Fibroblast of lung (primary cell): ENCODE measurements at places on chromosomes 16 and 17. TPM values are rescaled to one million over a fixed set of nuclear protein-coding genes. Genes with fewer than 3 reads are reported as not detected.

The FOXC2 gene
- total RNA-seq: 0.26 and 0.50 TPM in 2 replicates

The MPP3 gene
- 4.4 and 6.9 TPM in 2 replicates for total RNA-seq

The CACNG1 gene
- not detected in 2 replicates for total RNA-seq

The SCNN1B gene
- total RNA-seq: not detected in 2 replicates

The FKBP10 gene
- total RNA-seq: 182 and 211 TPM in 2 replicates

The FAM171A2 gene
- total RNA-seq: 5.0 and 6.4 TPM in 2 replicates

The MRPL10 gene
- total RNA-seq: 26.5 and 31.0 TPM in 2 replicates

The NACA2 gene
- not detected in 2 replicates for total RNA-seq

The CHST5 gene
- under 0.01 TPM in 1 of 2 replicates, not detected in the other for total RNA-seq

The KRT39 gene
- total RNA-seq: 0.26 and 0.33 TPM in 2 replicates

The CNTNAP1 gene
- 20.5 and 40.1 TPM in 2 replicates for total RNA-seq

- no peak for DNase-seq
Observed at GRCh38 chr17:72759301-72759700, 333.2 kb downstream of the SLC39A11 start.

GRCh38 chr17:14304222-14304772 is 3.4 kb downstream of the HS3ST3B1 start:
- no peak for DNase-seq

- DNase-seq: no peak
Observed at GRCh38 chr16:2968368-2968737, 795 bp upstream of the PAQR4 start.

GRCh38 chr17:56441308-56441707 is 152.2 kb upstream of the NOG start:
- peak; percentile 17 for DNase-seq

- DNase-seq: peak; percentile 24
Observed at GRCh38 chr17:45248132-45248957, 13.5 kb downstream of the SPATA32 start.

DNA sequence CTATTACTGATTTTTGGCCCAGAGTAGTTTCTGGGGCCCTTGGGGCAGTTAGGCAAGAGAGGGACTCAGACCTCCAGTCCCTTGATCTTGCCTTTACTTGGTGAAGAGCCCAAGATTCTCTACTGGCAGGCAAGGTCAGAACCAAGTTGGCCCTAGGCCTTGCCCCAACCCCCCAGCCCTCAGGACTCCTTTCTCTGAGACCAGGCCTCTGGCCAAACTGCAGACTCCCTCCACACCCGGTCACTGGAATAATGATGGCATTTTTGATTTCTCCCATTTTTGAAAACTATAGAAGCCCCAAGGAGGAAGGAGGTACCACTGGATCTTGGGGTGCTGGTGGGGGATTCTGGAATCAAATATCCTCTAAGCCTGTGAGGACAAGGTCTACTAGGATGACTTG is 18.0 kb upstream of the HOXB9 start:
- DNase-seq: no peak

DNA sequence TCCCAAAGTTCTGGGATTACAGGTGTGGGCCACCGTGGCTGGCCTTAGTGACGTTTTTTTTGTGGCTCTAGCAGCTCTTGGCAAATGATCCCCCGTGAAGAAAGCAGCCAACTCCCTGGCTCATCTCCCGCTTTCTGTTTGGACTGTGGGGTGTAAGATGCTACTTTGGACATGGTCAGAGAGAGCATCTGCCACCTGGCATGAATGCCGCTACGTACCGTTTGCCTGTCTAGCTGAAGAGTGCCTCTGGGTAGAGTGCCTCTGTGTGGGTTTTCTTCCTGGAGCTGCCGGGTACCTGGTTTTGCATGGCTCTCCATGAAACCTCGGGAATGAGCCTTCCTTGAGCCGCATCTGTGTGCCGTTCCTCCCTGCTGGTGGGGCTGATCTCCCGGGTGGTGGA is 34.3 kb downstream of the NDEL1 start:
- DNase-seq: no peak

DNA sequence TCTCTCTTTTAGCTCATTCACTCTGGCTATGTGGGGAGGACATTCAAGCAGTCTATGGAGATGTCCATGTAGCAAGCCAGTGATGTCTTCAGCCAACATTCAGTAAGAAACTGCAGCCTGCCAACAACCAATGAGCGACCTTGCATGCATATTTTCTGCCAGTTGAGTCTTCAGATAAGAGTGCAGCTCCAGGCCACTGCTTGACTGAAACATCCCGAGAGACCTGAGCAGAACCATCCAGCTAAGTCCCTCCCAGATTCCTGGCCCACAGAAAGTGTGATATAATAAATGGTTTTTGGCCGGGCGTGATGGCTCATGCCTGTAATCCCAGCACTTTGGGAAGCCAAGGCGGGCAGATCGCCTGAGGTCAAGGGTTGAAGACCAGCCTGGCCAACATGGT is 10.5 kb upstream of the C17orf58 start:
- no peak for DNase-seq

DNA sequence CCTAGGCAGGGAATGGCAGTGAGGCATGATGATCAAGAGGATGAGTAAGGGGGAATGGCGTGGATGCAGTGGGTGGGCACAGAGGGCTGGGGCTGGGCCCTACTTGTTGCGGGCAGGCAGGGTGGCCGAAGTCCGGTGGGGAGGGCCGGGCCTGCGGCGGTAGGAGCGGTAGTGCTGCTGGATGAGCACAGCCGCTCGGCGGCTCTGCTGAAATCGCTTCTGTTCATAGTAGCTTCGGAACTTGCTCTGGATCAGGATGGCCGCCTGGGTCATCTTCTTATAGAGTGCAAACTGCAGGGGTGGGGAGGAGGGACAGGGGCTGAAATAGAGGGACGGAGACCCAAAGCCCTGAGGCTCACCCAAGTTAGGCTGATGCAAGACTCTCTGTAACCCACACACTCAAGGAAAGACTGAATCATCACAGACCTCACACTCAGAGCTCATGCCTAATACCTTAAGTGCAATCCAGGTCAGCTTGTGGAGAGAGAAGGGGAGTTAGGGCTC is 1.5 kb upstream of the SPAG7 start:
- peak; percentile 97 for DNase-seq

- DNase-seq: no peak
Observed at GRCh38 chr17:61856035-61856434, 7.3 kb downstream of the BRIP1 start.

DNA sequence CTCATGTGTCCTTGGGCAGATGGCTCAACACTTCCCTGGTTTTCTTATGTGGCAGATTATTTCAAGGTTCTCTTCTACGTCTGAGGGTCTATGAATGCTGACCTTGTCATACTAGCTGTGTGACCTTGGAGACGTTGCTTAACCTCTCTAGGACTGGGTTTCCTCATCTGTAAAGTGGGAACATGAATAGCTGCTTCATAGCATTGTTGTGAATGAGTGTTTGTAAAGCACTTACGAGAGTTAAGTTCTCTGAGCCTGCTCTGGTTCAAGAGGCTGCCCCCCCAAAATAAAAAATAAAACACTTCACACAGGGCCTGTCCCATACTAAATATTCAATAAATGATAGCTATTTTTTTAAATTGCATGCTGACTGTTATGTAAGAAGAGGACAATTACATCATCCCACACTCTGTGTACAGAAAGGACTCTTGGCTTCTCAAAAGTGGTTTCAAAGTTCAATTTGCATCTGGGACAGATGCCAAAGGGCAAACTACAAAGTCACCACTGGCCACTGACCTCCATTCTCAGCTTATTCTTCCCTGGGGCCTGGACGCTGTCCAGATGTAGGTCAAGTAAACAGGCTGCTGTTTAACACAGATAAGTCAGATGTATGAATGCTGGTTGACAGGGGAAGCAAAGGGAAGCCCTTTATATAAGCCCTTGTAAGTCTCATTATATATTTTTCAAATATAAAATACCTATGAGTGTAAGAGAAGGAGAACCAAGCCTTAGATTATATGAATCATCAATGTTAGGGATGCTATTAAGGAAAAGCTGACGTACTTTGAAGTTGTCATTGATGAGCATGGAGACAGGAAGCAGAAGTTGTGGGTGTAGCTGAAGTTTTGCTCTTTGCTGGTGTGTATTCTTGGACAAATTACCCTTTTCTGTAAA is 15.4 kb upstream of the NDEL1 start:
- DNase-seq: peak; percentile 59

GRCh38 chr17:46925185-46925868 is 2.4 kb downstream of the GOSR2 start:
- no peak for DNase-seq

DNA sequence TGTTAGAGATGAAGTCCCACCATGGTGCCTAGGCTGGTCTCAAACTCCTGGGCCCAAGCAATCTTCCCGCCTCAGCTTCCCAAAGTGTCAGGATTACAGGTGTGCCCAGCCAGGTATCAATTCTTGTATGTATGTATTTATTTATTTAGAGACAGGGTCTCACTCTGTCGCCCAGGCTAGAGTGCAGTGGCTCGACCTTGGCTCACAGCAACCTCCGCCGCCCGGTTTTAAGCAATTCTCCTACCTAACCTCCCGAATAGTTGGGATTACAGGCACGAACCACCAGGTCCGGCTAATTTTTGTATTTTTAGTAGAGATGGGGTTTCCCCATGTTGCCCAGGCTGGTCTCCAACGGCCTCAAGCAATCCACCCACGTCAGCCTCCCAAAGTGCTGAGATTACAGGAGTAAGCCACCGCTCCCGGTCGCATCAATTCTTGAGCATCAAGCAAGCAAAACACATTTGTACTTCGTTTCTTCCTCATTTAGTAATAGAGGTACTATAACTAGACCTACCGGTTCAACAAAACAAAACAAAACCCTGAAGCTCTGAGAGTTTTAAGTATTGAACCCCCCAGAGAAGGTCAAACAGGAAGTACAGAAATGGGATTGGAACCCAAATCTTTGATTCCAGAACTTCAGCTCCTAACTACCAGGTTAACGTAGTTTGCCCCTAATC is 1.0 kb upstream of the ZNF500 start:
- no peak for DNase-seq

GRCh38 chr17:29136998-29137730 is 43.0 kb downstream of the MYO18A start:
- peak; percentile 75 for DNase-seq

GRCh38 chr16:1610071-1610898 is 1.6 kb downstream of the IFT140 start:
- DNase-seq: peak; percentile 72

DNA sequence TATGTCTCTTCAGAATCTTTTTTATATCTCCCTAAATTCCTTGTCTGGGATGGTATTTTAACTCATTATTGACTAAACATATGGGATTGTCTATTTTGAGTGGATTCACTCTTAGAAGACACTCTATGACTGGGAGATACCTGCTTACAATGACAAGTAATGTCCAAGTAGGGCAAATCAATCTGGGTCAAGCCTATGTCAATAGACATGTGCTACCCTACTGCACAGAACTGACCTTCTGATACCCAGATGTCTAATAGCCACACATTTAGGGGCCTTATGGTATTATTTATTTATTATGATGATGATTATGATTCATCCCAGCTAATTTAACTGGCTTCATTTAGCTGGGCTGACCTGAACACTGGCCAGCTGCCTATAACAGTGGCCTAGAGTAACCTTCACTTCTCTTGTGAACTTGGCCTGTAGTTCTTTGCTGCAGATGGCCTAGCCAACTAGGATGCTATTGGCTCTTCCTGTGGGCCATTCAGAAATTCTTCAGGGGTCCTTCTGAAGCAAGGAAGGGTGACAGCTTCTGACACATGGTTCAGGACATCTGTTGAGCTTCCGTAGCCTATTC is 138.0 kb downstream of the ANKFN1 start:
- no peak for DNase-seq

DNA sequence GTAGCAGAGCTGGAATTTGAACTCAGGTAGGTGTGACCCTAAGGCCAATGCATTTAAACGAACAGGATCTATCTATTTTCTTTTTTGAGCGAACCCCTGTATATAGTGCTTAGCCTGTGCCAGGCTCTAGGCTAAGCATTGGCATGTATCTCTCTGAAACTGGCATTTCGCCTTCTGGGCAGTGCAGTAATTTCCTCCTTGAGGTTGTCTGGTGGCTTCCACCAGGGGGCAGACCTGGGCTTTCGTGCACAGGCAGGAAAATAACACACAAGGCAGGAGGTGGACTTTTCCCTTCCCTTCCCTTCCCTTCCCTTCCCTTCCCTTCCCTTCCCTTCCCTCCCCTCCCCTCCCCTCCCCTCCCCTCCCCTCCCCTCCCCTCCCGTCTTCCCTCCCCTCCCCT is 34.4 kb upstream of the PRKCB start:
- peak; percentile 32 for DNase-seq

DNA sequence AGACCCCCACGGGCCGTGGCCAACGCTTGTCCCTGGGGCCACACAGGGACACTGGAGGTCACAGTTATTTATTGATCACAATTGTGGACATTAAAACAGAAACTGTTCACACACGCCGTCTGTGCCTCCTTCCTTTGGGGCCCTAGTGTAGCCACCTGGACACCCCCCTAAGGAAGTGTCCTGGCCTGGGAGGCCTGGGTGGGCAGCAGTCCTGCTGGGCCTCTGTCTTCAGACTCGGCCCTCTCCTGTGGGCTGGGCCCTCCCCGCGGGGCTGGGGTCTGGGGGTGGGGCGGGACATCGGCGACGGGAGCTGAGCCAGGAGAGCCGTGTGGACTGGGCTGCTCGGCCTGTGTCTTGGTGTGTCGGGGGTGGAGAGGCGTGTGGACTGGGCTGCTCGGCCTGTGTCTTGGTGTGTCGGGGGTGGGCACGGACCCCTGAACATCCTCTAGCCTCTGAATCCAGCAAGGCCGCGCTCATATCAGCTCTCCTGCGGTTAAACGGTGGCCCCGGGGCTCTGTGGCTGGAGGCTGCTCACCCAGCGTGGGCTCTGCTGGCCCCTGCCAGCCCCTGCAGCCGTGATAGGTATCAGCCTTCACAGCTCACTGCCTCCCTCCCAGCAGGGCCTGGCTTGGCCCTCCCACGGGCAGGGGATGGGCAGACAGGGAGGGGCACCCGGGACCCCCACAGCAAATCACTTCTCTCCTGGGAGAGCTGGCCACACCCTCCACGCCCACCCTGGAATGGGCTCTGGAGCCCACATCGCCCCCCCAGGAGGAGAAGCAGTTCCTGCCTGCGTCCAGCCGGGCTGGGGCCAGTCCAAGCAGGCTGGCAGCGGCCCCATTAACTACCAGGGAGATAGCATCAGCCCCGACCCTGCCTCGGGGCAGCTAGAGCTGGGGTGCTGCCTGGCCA is 1.1 kb upstream of the NHLRC4 start:
- peak; percentile 9 for DNase-seq

DNA sequence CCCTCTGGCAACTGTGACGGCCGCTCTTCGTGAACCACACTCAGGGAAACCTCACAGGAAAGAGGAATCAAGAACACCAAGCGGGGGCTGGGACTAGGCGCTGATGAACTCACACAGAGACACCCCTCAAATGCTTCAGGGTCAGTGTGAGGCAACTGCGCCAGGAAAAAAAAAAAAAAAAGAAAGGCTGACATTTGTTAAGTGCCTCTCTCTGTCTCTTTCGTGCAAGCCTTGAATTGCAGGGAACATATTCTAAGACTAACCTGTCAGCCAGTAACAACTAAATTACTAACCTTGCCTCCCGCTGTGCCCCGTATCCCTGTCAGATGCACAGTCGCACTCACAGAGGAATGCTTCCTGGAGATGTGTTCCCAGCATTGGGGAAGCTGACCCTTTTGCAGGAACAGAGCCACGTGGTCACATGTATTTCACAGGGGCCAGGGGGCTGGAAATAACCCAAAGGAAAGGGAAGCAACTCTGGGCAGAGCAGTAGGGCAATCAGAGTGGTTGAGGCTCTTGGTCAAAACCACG is 247.8 kb downstream of the XYLT1 start:
- DNase-seq: no peak
